ENCODE measurements at places on chromosomes 7 and 10.

- no peak for DNase-seq
These were observed 130.8 kb downstream of the ITGA8 start for GRCh38 chr10:15588635-15589508.

GRCh38 chr10:67114945-67115344, 189.1 kb downstream of the LRRTM3 start:
- DNase-seq, result no peak

GRCh38 chr7:112556633-112557032, 75.8 kb downstream of the LSMEM1 start:
- no peak for DNase-seq

GRCh38 chr10:85175635-85176034, 847.2 kb downstream of the CCSER2 start:
- DNase-seq, result peak; percentile 40

DNA sequence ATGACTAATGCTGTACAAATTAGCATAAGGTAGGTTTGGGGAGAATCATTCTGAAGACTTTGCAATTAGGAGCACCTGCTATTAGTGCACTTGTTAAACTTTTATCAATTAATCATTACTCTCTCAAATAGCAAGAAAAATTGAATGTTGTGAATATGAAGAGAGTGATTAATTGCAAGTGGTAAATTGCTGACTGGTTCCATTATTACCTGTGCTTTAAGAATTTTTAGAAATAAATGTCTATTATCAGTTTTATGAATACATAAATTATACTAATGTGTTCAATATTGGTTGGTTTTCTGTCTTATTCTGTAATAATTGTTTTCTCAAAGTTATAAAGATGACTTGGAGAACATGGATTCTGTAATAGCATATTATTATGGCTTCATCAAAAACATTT, 47.3 kb upstream of the TMEM26 start:
- no peak for DNase-seq

DNA sequence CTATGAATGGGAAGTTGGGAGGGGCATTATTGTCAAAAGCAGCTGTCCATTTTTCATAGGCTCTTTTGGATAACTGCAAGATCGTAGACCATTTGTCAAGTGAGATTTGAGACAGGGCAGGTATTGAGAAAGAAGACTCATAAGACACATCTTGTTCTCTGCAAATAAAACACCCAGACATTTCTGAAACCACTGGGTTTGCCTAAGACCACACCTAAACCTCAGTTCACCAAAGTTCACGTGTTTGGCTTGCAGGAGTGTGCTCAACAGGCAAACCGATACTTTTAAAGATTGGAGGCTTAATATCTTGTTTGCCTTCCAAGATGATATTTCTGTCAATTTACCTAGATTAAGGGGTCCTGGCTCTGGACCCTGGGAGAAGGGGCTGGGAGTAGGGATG, 628.4 kb downstream of the CALN1 start:
- DNase-seq, result no peak

- DNase-seq, result no peak
These were observed 154.4 kb downstream of the CACNB2 start for GRCh38 chr10:18294633-18295032.

DNA sequence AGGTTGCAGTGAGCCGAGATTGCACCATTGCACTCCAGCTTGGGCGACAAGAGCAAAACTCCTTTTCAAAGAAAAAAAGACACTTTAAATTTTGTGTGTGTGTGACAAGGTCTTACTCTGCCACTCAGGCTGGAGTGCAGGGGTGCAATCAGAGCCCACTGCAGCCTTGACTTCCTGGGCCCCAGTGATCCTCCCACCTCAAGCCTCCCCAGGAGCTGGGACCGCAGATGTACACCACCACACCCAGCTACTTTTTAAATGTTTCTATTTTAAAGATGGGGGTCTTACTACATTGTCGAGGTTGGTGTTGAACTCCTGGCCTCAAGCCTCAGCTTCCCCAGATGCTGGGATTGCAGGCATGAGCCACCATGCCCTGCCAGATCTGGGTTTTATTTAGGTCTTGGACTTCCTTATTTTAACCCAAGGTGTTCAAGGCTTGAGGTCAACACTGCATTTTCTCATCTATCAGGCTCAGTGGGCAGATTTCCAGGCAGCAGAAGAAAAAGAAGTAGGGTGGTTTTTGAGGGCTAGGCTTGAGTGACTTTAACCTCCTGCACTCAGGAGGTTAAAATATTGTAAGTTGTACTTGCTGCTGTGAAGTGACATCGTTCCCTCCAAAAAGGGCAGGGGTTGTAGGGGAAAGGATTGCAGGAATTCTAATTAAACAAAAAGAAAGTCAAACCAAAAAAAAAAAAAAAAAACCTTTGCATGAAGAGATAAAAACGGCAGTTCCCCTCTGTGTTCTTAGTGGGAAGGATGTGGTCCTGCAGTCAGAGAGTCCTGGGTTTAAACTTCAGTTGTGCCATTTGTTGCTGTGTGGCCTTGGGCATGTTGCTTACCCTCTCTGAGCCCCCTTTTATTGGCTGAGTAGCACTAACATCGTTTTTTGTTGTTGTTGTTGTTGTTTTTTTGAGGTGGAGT, 71.5 kb downstream of the CARD11 start:
- DNase-seq, result no peak

- DNase-seq, result no peak
These were observed 3.4 kb downstream of the DOCK4 start for GRCh38 chr7:112202816-112203215.

GRCh38 chr7:5780801-5781496, 514 bp downstream of the RNF216 start:
- DNase-seq, result peak; percentile 37

DNA sequence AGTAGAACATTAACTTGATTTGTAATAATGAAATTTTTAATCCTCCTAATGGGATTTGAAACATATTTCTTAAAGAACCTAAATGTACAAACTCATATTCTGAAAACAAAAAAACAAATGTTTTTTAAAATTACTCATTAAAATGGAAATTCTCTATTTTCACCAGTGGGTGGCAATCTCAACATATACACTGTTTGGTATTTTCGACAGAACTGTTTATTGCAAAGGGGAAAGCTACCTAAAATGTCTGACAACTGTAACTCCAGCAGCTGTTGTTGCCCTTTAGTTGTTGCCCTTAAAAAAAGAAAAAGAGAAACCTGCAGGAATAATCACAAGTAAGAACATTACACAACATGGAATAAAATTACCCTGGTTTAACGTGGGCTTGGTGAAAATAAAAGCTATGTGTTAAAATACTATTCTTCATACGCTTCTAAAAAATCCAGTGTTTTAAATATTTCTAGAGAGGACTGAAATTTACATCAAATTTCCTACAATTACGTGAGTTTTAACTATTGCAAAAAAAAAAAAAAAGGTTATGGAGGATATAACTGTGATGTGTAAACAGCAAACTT, 54.5 kb downstream of the COL1A2 start:
- no peak for DNase-seq

- no peak for DNase-seq
These were observed 2.0 kb downstream of the COPS6 start for GRCh38 chr7:100090527-100091410.

DNA sequence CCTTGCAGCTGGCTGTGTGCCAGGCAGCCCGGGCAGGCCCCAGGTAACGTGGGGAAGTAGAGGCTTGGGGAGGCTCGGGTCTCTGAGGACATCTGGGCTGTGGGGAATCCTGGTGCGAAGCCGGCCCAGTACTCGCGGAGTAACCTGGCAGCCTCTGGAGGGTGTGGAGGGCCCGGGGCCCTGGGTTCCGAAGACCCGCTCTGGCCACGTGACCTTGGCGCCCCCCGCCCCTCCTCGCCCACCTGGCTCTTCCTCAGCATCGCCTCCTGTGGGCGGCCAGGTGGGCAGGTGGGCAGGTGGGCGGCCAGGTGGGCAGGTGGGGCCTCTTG, 143.1 kb downstream of the WDR37 start:
- DNase-seq, result no peak

DNA sequence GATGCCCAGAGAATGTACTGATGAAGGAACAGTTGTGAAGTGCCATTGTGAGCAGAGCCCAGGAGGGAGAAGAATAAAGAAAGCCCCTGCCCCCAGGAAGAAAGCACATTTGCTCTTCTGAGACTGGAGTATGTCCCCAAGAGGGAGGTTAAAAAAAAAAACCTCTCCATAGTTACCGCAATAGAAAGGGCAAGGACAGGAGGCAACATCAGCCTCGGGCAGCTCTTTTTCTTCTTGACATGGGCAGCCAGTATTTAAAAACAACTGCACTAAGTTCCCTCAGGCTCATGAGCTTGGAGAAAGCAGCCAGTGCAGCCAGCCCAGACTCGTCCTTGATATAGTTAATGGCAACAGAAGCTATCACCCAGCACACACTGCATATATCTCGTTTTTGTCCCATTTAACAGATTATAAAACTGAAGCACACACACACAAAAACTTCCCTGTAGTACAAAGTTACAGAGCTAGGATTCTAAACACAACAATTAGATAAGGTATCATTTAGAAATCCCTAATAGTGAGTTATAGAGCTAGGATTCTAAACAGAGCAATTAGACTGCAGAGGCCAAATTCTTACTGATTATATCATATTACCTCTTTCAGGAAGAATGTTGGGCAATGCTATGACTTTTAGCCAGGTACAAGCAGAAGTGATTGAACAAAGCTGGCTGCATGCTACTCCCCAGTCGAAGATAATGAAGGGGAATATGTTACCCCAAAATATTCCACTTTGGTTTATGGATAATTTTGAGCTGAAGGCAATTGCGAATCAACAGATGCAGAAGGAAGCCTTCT, 823.5 kb downstream of the GRID1 start:
- no peak for DNase-seq

GRCh38 chr7:135335628-135336139, 102.0 kb downstream of the STRA8 start:
- peak; percentile 98 for DNase-seq

DNA sequence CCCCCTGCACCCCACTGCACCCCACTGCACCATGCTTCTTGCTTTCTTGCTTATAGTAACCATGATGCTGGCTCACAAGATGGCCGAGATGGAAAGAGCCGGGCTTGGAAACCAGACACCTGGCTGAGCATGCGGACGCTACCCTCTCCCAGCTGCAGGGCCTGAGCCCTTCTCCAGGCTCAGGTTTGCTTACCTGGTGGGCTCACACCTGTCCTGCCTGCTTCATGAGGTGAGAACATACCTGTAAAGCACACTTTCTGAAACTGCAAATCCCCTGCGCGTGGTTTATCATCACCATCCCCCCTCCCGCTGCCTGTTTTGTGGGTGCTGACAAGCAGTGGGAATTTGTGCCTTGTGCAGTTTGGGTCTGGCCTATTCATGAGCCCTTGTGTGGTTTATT, 302.7 kb downstream of the GLRX3 start:
- DNase-seq, result peak; percentile 9

DNA sequence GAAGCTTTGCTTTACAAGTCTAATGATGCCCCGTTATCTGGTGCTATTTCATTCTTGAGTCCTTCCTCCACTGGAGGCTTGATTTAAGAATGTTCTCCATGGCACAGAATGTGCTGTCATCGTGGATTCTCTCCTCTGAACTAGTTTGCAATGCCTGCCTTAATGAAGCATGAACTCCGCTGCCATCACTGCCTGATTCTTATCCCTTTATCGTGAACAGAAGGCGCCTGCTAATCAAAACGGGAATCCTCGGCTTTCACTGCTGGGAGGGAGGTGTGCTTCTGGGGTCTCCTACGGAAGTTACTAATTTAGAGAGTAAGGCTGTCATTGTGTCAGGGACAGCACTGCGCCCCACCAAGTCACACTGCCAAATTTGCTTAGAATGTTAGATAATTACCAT, 56.2 kb downstream of the ITGB1 start:
- DNase-seq, result no peak

GRCh38 chr10:46255801-46256747, 30.7 kb upstream of the ANTXRL start:
- DNase-seq, result peak; percentile 84

DNA sequence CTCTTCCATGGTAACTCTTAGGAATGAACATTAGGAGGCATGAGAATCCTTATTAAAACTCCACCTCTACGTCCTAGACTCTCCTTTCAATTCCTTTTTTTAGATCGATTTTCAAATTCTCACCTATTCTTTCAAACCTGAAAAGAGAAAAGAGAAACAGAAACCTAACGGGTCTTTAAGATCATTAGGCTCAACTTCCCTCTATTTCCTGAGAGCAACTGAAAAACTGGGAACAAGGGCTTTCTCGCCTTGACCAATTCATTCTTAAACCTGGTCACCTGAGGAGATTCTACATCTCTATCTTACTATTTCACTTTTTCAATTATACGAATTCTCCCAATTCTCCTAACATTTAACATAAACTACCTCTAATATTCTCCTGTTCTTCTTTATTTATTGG, 2.8 kb downstream of the TFEC start:
- DNase-seq, result no peak

- DNase-seq, result no peak
These were observed 7.2 kb downstream of the GCC1 start for GRCh38 chr7:127578036-127578684.

DNA sequence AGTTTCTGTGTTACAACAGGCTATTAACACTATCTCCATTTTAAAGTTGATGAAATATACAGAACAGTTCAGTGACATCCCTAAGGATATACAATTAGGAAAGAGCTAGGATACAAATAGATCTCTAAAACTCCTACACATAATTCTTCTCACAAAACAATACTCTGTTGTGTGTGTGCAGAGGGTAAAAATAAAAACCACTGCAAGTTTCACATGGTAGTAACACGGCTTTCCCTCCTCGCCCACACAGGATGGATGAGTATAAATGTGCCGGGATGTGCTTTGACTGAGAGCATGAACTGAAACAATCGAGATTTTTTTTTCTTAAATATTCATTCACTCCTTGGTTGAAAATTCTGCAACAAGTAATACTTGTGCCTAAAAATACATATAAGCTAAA, 131.5 kb upstream of the C1QL3 start:
- no peak for DNase-seq

DNA sequence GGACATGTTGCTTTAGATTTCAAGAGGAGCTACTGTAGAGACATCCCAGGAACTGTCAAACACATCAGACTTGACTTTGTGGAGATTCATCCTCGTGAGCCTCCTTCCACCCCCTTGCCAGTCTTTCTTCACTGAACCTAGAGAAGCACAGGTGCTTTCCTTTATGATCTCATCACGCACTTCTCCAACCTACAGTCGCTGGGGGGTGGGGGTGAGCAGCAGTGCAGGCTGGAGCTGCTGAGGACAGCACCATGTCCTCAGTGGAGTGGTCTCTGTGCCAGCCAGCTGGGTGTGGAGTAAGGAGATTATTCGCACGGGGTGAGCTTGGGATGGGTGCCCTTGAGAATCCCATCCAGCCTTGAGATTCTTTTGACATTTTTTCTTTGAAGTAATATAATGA, 88.1 kb downstream of the VOPP1 start:
- peak; percentile 5 for DNase-seq

DNA sequence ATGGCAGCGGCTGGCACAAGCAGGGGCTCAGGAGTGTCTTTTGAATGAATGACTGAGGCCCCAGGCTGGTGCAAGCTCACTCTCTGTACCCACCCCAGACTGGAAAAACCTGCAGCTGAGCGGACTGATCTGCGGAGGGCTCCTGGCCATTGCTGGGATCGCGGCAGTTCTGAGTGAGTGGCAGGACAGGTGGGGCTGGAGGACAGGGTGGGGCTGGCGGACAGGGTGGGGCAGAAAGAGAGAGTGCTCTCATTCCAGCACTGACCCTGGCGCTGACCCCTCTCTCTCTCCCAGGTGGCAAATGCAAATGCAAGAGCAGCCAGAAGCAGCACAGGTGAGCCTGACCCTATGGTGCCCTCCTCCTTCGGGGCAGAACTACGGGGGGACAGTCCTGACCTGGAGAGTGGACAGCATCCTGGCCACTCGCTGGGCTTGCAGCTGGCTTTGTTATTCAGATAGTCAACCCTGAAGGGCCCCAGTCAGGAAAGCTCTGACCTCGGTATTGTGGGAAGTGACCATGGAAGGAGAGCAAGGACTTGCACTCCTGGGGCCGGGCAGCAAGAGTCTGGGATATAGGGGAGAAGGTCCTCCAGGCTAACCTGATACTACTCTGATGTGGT, 4.1 kb downstream of the FXYD4 start:
- DNase-seq, result no peak

Data from H9 (cell line).